ENCODE measurements at places on chromosomes 6 and 20.
A peak's percentile ranks its signal among the peaks of the same experiment; 100 is the strongest.

DNA sequence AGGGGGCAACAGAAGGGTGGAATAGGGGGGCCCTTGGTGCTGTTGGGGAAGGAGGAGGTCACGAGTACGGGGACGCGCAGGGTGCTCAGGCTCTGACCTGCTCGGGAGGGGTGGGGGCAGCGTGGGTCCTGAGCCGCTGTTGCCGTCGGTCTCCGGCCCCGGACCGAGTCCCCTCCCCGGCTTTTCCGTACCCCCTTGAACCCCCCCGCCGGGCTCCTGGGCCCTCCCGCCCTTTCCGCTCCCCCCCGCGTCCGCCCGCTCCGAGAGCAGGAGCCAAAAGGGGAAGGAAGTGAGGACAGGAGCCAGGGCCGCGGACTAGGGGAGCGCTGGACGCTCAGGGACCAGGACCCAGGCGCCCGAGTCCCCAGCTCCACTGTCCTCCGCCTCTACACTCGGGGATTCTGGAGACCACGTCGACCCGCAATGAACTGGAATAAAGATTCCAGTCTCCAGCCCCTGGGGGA lies at the start of gene RGL2:
Gene RGL2, minus strand, starts transcription at position 170 of the 464 bp plus-strand sequence. CDS start 332 bp downstream, outside the sequence.
- peak; percentile 67 for DNase-seq

GRCh38 chr20:15673206-15673605 lies 900.0 kb downstream of the KIF16B start:
- no peak for DNase-seq

GRCh38 chr6:30626484-30627366 lies at the start of gene ATAT1:
Gene ATAT1, plus strand, starts transcription at chr6:30626874.
- DNase-seq: peak; percentile 38

- DNase-seq: no peak
These were observed 12.9 kb upstream of the SNRPB start for GRCh38 chr20:2483504-2483903.

- no peak for DNase-seq
These were observed 500.7 kb downstream of the MAFB start for GRCh38 chr20:40188319-40188718.

GRCh38 chr6:111353912-111354462 lies 129.0 kb downstream of the REV3L start:
- DNase-seq: no peak

- no peak for DNase-seq
These were observed 94.6 kb downstream of the PSMG4 start for GRCh38 chr6:3353213-3353903.

GRCh38 chr6:32190911-32191677 lies 1.1 kb upstream of the PBX2 start:
- DNase-seq: no peak

- no peak for DNase-seq
These were observed 27.5 kb downstream of the SASH1 start for GRCh38 chr6:148370176-148370575.

GRCh38 chr20:19022791-19023448 lies 189.5 kb upstream of the SLC24A3 start:
- no peak for DNase-seq

DNA sequence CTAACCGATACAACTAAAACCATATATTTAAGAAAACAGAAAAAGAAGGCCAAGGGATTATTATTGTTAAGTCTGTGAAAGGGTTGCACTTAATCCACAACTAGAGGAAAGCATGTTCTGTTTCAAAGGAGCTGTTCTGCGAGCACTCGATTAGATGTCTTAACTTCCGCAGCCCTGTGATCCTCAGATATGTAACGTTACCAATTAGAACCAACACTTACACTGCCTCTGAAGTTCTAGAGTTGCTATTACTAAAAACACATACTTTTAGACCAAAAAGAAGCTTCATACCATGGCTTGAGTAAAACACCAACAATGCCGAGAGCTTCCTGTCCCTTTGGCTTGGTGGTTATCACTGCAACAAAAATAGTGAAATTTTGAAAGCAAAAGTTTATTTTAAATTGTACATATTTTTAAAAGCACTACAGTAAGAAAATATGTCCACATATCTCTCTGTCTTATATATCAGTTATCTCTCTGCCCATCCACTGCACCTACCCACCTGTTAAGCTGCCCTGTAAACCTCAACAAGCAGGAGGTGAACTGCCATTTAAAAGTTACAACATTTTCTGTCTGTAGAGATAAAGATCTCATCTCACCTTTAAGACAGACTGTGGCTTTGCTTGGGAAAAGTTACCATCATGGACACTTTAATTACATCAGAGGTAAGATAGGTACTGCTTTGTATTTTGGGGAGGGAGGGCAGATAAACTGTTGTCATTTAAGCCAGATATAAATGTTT lies 7.1 kb upstream of the DUSP22 start:
- no peak for DNase-seq

- DNase-seq: no peak
These were observed 35.6 kb upstream of the GATA5 start for GRCh38 chr20:62511300-62511914.

DNA sequence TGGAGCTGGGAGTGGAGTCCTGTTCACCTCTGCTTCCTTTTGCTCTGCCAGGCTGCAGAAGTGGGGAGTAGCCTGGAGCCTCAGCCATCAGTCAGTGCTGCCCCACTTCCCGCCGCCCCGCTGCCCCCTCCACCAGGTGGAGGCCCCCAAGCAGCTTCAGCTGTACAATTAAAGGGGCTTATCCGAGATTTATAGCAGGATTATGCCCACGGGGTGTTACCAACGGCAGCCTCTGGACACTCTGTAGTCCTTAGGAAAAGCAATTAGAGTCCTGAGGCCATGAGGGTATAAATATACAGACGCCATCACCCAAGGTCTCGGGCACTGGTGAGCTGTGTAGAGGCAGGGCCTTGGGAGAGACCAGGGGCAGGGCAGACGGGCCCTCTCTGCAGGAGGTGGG lies 55.4 kb downstream of the GRM4 start:
- no peak for DNase-seq

GRCh38 chr20:22824077-22824476 lies 211.0 kb upstream of the SSTR4 start:
- DNase-seq: no peak

GRCh38 chr6:75169689-75170586 lies 35.9 kb downstream of the COL12A1 start:
- DNase-seq: no peak

- DNase-seq: no peak
These were observed 17.9 kb downstream of the CUL9 start for GRCh38 chr6:43199912-43200311.

- DNase-seq: no peak
These were observed 242.1 kb downstream of the SOD2 start for GRCh38 chr6:159450815-159451465.

DNA sequence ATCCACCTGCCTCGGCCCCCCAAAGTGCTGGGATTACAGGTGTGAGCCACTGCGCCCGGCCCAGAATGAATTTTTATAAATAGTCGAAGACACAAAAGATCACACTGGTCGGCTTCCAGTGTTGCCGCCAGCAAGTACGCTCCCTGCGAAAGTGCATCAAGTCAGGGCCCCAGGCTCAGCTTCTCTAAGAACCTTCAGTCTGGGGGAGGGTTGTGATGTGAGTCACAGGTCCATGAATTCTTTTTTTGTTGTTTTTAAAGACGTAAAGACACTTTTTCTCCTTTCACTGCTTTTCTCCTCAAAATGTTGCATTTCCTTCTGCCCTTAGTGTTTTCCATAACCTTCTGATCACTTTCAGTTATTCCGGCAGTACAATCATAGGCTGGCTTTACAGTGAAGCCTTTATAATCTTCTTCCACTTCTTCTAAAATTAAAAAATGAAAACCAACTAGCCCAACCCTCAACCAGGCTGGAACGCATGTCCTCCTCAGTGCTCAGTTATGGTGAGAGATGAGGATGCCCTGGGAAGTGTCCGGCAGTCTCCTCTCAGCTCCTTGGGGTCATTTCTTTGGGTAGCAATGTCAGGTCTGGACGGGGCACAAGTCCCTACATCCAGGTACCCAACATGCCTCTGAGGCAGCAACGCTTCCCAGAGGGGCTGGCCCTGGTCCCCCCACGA lies 66.6 kb downstream of the CSE1L start:
- no peak for DNase-seq

GRCh38 chr6:84172080-84172479 lies 55.4 kb downstream of the CEP162 start:
- DNase-seq: no peak

GRCh38 chr6:5249451-5250122 lies 11.2 kb downstream of the LYRM4 start:
- no peak for DNase-seq

GRCh38 chr6:33607784-33608161 lies 13.3 kb upstream of the ITPR3 start:
- DNase-seq: no peak

DNA sequence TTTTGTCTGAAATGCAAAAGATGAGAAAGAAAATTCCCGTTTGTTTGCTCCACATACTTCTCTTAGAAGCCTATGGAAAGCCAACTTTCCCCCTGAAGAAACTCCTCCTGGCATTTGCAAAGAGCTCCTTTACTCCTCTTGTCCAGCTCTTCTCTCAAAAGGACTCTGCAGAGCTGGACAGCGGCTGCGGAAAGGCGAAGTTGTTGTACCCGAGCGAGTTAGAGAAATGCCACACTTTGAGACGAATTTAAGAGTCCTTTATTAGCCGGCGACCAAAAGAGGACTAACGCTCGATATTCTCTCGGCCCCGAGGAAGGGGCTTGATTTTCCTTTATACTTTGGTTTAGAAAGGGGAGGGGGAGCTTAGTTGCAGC lies 157.8 kb downstream of the TRIM27 start:
- no peak for DNase-seq

- no peak for DNase-seq
These were observed 684.8 kb downstream of the DHX35 start for GRCh38 chr20:39646874-39647413.

DNA sequence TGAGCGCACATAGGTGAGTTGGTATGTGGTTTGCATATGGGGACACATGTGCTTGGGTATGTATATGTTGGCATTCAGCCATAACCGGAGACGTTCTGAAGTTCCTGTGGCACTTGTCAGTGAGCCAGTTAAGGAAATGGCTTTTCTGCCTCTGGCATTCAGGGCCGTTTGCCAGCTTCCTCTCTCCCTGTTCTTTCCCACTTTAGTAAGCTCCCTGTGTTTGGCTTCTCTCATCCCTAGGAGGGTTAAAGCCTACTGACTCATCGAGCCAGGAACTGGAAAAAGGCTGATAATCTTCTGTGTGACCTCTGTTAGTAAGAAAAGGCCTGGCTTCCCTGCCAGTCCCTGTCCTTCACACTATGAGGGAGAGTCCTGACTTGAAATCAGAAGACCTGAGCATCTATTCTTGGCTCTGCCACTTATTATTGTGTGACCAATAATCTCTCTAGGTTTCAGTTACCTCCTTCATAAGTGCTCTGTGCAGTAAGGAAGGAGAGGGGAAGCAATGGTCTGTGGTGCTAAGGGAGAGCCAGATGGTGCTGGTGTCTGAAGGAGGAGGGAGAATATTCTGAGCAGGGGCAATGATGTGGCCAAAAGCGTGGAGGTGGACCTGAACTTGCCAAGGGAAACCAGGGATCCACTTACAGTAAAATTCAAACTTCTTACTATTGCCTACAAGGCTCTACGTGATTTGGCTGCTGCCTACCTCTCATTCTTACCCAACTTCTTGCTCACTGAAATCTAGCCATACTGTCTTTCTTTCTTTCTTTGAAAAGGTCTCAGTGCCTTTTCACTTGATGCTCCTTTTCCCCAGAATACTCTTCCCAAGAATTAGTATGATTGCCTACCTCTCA lies 31.4 kb downstream of the ACSS2 start:
- DNase-seq: peak; percentile 27

- no peak for DNase-seq
These were observed 939 bp downstream of the DTNBP1 start for GRCh38 chr6:15661853-15662325.

DNA sequence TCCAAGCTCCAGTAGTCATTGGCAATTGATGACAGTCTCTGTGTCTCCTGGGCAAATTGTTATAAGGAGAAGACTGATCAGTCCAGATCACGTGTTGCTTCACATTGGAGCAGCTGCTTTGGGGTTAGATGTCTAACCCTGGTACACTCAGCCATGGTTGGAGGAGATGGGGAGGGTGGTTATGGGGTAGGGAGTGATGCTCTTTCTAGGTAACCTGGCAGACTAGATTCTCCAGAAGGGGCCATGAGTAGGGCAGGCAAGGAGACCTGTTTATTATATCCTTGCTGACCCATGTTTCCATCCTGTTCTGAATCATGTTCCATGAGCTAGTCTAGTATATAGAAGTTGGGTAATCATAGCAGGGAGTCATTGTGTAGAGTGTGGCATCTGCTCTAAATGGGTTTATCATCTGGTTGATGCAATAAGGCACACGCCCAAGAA lies 50.8 kb upstream of the BACH2 start:
- DNase-seq: no peak

GRCh38 chr6:43310624-43311023 lies 2.0 kb upstream of the CRIP3 start:
- no peak for DNase-seq

DNA sequence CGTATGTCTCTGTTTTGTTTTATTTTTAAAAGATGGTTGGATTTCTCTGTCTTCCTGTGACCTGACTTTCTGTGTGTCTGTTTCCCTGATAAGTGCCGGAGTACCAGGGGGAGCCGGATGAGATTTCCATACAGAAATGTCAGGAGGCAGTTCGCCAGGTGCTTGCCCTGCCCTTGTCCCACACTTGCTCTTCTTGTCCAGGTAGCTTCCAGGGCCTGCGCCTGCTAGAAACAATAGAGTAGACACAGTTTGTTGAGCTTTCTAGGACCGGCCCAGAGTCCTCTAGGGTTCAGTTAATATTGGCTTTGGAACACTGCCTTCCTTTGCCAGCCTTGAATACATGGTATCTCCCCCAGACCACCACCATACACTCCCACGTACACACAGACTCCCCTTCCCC lies 3.9 kb downstream of the ITPA start:
- DNase-seq: no peak

DNA sequence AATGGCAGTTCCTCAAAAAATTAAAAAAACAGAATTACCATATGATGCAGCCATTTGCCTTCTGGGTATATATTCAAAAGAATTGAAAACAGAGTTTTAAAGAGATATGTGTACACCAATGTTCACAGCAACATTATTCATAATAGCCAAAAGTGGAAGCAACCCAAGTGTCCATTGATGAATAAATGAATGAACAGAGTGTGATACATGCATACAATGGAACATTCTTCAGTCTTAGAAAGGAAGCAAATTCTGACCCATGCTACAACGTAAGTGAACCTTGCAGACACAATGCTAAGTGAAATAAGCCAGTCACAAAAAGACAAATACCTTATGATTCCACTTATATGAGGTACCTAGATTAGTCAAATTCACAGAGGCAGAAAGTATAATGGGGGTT lies 34.7 kb upstream of the YWHAB start:
- DNase-seq: no peak

- DNase-seq: no peak
These were observed 7.0 kb upstream of the RNF217 start for GRCh38 chr6:124955108-124955856.

- DNase-seq: no peak
These were observed 13.4 kb downstream of the TRIM38 start for GRCh38 chr6:25975923-25976560.
